Right kidney (tissue), 9 donors: ENCODE measurements at places on chromosomes 3 and 15.

GRCh38 chr15:60745469-60746061, 266.6 kb upstream of the ICE2 start:
- peak; percentile 51 for DNase-seq

DNA sequence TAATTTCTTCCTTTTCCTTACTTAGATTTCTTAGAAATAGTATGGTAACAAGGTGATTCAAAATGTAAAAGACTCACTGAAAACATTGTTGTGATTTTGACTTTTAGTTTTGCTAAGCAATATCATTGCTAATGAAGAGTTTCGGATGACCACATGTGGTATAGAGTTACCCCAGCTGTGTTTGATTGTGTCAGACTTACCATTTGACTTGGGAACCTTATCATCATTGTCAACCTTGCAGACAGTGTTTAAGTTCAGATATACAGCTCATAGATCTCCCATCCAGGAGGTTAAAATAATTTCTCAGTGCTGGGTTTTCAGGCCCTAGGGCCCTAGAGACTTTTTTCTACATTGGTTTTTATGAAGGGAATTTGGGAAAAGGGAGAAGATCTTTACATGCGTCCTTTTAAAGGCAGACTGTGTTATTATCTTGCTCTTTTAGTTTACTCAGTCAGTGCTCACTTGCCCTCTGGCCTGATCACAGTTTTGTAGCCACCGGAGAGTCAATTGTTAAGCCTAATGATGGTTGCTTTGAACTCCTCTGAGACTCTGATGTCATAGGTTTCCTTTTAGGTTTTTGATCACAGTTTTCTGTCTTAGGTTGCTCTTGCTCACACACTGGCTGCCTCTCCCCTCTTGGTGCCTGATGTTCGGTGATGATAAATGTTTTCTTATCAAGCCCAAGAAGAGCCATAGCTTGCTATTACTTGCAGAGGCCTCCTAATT, 133.5 kb upstream of the ZPLD1 start:
- no peak for DNase-seq

- DNase-seq, result no peak
Observed at GRCh38 chr3:59052803-59053411, 3.1 kb upstream of the CFAP20DC start.

GRCh38 chr3:98501270-98501669, 3.8 kb downstream of the OR5K2 start:
- DNase-seq, result no peak

- DNase-seq, result no peak
Observed at GRCh38 chr15:101664303-101664913, 12.2 kb upstream of the TM2D3 start.

GRCh38 chr3:175346573-175347356, 487.6 kb downstream of the NAALADL2 start:
- no peak for DNase-seq

DNA sequence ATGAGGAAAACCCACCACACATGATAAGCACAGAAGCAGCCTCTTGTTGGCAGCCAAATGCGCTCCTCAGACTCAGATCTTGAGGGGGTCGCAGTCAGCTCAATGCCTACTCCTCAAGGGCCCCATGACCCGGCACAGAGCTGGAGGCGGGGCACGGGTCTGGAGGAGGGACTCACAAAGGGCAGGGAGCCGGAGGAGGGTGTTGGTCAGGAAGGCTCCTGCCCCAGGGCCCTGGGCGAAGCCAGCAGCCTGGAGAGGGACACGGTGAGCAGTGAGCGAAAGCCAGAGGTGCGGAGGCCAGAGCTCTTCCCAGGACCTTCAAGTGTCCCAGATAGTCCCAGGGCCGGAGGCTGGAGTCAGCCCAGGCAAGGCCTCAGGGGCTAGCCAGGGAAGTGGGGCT, 9.8 kb downstream of the CACNA2D2 start:
- no peak for DNase-seq

DNA sequence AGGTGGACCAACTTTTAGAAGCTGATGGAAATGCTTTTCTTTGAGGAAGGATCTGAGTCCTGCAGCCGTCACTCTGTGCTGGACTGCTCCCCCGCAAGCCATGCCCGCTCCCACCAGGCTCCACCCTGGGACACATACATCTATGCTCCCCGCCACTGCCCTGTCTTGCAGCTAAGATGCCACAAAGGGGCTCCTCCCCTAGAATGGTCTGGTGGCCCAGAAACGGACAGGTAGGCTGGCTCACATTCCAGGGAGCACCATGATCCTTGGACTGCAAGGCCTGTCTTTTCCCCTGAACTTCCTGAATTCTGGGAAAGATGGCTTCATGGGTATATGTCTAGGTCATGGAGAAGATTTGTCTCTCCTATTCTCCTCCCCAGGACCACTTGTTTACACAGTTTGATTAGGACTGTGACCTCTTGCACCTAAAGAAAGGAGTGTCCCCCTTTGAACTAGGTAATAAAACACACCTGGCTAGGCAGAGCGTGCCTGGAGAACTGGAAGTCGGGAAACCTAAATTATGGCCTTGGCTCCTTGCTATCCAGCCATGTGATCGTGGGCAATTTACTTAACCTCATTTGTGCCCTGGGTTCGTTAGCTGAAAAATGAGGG, 220.9 kb upstream of the BHLHE40 start:
- peak; percentile 47 for DNase-seq

DNA sequence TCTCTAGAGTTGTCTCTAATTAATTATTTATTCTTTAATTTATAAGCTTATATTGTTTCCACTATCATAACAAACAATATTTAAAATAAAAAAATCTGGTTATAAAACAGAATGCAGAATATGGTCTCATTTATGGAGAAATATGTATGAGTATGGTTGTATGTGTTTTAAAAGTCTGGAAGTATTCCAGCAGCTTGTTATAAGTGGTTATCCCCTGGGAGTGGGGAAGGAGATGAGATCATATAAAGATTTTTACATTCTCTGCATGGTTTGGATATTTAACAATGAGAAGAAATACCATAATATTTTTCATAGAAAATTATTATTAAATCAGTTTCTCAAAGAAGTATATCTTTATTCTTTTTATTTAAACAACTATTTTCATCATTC, 135.4 kb upstream of the MB21D2 start:
- DNase-seq, result no peak

GRCh38 chr3:123419181-123419849, 29.6 kb downstream of the ADCY5 start:
- DNase-seq, result no peak

DNA sequence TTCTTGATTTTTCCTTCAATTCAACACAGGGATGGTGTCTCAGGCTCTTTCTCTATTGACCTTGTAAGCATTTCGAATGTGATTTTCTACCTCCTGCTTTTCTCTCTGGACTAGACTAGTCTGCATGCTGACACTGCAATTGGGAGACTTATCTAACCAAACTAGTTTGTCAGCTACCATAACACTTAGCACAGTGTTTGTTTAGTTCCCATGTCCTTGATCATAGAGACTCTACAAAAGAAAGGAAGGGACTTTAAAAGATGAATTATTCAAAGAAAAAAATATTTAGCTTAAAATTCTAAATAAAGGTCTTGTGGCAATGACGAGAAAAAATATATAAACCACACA, 407.0 kb downstream of the ERC2 start:
- DNase-seq, result no peak

- DNase-seq, result no peak
Observed at GRCh38 chr3:144109944-144110343, 138.3 kb downstream of the DIPK2A start.

GRCh38 chr3:133938770-133939462, 43.2 kb upstream of the RAB6B start:
- DNase-seq, result no peak

DNA sequence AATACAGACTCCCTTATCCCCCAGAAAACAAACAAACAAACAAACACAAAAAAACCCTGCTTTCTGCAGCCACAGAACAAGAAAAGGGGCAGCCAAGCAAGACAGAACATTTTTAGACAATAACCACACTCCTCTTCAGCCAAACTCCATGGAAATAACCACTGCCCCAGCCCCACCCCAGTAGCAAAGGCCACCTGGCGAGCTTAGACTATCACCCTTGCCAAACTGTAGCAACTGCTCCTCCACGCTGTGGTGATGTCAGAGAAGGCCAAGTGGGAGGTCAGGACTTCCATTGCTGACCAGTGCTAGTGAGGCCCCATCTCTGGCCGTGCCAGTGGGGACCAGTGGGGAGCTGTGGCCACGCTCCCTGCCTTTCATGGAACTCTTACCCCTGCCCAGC, 60.3 kb upstream of the CHRNA7 start:
- no peak for DNase-seq

DNA sequence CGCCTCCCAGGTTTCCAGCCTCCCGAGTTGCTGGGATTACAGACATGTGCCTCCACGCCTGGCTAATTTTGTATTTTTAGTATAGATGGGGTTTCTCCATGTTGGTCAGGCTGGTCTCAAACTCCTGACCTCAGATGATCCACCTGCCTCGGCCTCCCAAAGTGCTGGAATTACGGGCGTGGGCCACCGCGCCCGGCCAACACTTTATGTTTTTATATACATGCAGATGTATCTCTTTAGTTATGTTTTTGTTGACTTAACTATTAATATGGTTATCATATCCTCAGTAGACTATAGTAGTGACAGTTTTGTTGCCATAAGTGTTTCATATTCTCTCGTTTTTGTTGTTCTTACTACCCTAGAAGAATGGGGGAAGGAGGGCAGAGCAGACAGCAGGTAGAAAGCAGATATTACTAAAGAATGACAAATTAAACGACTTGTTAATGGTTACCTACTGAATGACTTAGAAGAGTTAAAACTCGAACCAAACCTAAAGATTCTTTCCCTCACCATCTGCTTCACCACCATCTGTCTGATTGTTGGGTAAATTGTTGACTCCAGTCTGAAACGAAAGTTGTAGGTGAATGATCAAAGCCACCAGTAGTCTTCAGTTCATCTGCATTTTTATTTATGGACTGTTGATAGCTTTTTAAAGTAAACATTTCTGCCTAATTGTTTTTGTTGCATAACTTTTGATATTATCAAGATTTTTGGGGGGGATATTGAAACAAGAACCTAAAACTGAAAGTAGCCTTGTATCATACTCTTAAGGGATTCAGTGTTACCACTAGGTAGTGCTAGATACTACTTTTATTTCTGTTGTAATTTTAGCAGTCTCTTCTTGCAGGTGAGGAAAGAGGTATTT, 89.3 kb downstream of the RASA2 start:
- no peak for DNase-seq

DNA sequence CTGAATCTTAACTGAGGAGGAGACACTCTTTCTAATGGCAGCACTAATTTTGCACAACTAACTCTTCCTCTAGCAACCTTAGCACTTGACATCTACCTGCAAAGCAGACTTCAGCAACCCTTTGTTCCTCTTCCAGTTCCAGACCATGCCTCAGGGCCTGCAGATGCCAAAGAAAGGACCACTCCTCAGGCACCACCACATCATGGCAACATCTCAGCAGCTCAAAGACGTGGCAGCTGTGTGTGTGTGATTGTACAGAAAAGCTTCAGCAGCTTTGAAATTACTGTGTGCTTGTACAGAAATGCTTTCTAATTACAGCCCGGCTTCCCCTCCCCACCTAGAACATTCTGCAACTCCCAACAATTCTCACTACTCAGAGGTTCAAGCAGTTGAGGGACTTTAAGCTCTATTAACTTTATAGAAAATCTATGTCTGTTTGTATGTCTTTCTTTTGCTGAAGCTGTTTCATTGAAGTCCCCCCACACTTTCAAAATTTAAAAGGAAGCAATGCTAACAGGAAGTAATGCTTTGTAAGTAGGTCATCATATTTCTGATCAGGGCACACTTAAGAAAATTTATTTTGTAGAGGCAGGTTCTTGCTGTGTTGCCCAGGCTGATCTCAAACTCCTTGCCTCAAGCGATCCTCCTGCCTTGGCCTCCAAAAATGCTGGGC, 115.2 kb downstream of the CD47 start:
- DNase-seq, result no peak

- no peak for DNase-seq
Observed at GRCh38 chr3:182491577-182491976, 301.7 kb upstream of the ATP11B start.

- DNase-seq, result no peak
Observed at GRCh38 chr3:72161881-72162595, 377.1 kb upstream of the PROK2 start.
